Stimulated activated CD8-positive, alpha-beta memory T cell treated with anti-CD3 and anti-CD28 coated beads, Interleukin-12 subunit alpha, Interleukin-12 subunit beta, amount 100 ng/mL, for 4 hours (primary cell): ENCODE measurements at places on chromosomes 2 and 18.

DNA sequence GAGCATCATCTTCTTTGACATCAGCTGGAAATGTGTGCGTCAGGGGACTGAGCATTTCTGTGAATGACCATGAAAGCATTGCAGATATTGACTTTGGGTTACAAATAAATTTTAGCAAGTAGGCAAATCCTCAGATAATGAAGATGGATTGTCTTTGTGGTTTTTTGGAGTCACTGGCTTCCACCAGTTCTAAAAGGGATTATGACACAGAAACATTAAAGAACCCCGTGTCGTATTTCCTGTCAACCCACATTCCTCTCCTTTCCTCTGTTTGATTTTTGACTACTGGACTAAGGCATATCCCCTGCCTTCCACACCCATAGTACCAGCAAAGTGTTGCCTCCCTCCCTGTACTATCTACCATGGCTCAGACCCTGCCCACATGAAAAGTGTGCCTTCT lies 268.1 kb downstream of the MYO3B start:
- no peak for DNase-seq

GRCh38 chr2:156430236-156430979 lies 5.8 kb upstream of the GPD2 start:
- no peak for DNase-seq

GRCh38 chr2:40485318-40485717 lies 33.4 kb upstream of the SLC8A1 start:
- DNase-seq = no peak

DNA sequence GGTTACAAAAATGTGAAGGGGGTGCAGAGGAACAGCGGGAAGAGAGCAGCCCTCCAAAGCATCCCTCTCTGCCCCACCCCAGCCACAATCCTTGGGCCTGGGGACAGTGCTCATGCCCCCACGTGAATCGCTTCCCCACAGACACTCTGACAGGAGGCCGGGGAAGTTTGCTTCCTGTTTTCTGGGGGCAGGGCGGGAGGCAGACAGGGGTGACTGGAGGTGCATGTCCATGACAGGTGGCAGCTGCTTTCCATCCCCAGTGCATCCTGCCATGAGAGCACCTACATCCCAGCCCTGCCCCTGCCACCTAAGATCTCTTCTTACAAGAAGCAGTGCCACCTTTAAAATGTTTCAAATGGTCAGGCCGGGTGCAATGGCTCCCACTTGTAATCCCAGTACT lies 47.2 kb upstream of the UBE2F start:
- DNase-seq = no peak

DNA sequence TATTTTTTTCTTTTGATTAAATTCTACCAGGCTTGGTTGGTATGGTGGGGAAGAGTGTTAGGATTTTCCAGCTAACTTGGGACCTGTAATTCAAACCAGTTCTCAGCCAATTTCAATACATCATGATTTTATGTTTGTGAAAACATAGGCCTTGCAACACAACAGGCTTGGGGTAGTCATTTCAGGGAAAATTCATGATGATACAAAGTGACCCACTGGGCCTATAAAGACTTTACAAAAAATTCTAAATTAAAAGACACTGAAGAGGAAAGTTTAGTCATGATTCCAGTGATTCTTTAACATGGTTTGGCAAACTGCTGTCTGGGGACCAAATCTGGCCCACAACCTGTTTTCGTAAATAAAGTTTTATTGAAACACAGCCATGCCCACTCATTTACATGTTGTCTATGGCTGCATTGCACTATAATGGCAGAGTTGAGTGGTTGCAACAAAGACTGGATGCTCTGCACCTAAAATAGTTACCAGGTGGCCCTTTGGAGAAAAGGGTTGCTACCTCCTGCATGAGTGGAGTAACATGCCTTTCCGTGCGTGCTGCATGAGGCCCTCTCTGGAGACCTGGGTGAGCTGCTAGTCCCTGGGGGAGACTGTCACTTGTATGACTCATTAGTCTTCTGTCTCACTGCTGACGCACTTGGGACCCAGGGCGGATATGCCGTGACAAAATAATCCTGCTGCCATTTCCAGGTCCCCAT lies 73.6 kb downstream of the NPAS2 start:
- no peak for DNase-seq

GRCh38 chr2:202965810-202966460 lies 48.7 kb upstream of the NBEAL1 start:
- DNase-seq = no peak

DNA sequence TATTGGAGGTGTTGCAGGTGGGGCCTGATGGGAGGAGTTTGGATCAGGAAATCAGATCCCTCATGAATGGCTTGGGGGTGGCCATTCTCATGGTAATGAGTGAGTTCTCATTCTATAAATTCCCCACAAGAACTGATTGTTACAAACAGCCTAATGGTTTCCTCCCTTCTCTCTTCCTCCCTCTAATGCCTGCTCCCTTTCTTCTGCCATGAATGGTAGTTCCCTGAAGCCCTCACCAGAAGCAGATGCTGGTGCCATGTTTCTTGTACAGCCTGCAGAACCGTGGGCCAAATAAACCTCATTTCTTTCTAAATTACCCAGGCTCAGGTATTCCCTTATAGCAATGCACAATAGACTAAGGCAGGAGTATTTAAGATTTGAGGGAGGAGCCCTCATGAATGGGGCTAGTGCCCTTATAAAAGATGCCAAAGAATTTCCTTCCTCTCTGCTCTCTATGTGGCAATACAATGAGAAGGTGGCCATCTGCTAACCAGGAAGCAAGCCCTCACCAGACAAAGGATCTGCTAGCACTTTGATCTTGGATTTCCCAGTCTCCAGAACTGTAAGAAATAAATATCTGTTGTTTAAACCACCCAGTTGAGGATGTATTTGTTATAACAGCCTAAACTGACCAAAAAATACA lies 251.8 kb downstream of the ZEB2 start:
- DNase-seq = no peak

GRCh38 chr2:140442319-140442718 lies 1662.1 kb upstream of the NXPH2 start:
- no peak for DNase-seq

DNA sequence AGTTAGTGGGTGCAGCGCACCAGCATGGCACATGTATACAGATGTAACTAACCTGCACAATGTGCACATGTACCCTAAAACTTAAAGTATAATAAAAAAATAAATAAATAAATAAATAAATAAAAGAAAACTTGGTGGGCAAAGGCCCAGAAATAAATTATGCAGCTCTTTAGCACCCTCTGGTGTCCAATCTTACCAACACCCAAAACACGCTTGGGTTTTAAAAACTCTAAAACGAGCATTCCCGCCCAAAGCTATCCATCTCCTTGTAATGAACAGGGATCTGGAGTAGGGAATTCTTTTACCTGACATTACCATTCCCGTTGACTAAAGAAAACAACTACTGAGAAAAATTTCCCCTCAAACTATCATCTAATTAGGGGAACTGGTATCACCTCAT lies 2005.9 kb upstream of the CELF4 start:
- no peak for DNase-seq

DNA sequence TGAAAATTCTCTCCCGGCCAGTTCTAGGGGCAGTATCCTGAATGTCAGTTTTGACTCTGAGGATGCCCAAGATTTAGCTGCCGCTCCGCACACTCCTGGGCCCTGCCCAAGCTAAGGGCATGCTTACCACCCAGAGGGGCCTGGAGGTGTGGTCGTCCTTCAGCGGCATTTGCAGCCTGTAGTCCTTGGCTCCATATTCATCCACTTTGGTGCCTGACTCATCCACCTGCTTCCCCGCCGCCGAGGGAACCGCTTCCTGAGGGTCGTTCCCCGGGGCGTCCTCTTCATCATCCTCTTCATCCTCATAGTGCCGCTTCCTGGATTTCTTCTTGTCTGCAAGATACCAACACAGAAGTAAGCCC lies 577 bp downstream of the ERCC3 start:
- DNase-seq = no peak

GRCh38 chr2:381941-382727 lies 94.2 kb upstream of the ALKAL2 start:
- no peak for DNase-seq

GRCh38 chr2:152189622-152190495 lies 14.3 kb upstream of the STAM2 start:
- DNase-seq = no peak

- no peak for DNase-seq
Observed at GRCh38 chr18:12257996-12258718, 4.0 kb downstream of the CIDEA start.

- no peak for DNase-seq
Observed at GRCh38 chr18:26008619-26009018, 81.8 kb downstream of the SS18 start.

GRCh38 chr18:34522603-34523002 lies 187.5 kb upstream of the DTNA start:
- no peak for DNase-seq

DNA sequence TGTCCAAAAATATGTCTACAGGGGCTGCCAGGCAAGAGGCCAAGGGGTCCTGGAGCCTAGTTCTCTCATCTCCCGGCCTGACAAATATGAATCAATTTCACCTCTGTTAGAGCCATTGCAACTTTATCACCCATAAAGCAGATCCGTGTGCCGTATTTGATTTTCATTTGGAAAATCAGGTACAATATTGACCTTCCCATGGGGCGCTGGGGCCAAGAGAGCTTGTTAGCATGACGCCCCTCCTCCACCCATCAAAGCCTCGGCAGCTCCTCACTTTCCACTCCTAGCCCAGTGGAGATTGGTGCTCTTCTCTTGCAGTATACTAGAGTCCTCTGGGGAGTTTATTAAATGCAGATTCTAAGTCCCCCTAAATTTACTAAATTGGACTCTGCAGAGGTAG lies 96.8 kb downstream of the CAPN13 start:
- no peak for DNase-seq

DNA sequence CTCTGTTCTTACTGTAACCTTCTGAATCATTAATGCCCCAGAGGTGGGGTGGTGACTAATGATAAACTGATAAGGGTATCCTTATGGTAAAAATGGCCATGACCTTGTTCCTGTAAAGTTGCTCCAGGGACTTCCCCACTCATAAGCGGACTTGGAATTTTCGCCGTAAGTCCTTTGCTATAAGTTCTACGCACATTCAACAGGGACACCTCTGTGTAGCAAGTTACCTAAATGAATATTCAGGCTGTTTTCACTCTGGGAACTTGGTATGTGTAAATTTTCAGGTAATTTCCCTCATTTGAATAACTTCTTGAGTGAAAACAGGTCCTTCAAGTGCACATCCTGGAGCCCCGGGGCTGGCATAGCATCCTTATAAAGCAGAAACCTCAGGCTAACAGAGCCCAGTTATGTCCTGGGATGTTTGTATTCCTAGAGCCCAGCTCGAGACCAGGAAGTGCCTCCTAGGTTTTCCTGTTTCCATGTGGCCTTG lies 9.4 kb upstream of the AGFG1 start:
- no peak for DNase-seq

DNA sequence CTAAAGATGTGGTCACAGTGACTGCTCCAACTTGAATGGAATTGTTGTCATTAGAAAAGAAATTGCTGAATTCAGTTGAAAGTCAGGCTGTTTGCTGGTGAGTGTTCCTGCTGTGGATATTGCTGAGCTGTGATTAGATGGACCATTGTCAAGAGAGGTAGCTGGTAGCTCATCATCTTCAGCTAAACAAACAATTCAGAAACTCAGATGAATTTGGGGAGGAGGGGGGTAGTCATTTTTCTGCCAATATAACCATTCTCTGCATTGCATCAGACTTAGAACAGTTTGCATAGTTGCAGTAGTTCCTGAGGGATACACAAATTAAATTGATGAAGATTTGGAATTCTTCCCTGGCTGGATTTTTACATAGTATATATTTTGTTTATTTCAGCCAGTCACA lies 108.3 kb downstream of the MTCL1 start:
- DNase-seq = no peak

DNA sequence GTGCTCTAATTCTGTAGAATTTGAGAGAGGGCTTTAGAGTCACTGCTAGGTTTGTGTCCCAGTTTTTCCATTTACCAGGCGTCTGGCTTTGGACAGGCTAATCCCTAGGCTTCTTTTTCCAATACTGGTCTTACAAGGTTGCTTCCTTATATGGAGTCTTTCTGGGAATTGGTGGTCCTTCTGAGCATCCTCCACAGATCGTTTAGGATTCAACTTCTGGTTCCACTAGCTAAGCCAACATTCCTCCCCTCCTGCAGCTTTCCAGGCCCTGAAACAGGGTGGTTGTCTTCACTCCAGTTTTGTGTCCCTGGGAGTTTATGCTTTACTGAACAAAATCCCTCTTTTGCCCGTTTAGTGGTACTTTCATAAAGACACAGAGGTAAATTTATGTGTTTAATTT lies 170.6 kb downstream of the CERS6 start:
- no peak for DNase-seq

DNA sequence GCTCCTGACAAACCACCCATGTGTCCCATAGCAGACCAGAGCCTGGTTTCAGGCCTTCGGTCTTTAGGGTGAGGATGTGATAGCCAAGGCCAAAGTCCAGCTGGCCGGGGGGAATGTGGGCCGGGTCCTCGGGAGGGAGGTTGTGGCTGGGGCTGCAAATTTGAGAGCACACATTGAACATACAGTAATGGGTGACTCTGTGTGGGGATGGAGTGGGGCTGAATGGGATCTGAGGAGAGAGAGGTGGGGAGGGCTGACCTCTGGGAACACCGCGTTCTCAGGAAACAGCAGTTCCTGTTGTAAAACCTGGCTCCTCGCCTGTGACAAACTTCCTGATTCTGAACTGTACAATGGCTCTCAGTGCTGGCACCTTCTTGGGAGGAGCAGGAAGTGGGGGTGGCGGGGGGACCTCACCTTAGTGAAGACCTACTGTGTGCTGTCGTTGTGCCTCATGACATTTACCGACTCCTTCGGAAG lies 48.8 kb downstream of the MCFD2 start:
- no peak for DNase-seq
